Body of pancreas (tissue), 4 donors: ENCODE measurements at places on chromosomes 16 and 17. TPM values are rescaled to one million over a fixed set of nuclear protein-coding genes. Genes with fewer than 3 reads are reported as not detected.

The KRT32 gene
- total RNA-seq: not detected

The IGFALS gene
- 5.2 TPM for total RNA-seq

The NGFR gene
- 10.1 TPM for total RNA-seq

The NLRC3 gene
- total RNA-seq: 0.78 TPM

The NPIPA7 gene
- not detected for total RNA-seq

The CX3CL1 gene
- 14.5 TPM for total RNA-seq

The NPIPA3 gene
- not detected for total RNA-seq

The CAPNS2 gene
- total RNA-seq: not detected

The SLC35G6 gene
- total RNA-seq: not detected

The ATP2A1 gene
- total RNA-seq: not detected

The BLTP2 gene
- total RNA-seq: 70.8 TPM

The CYGB gene
- 9.6 TPM for total RNA-seq

The NOG gene
- total RNA-seq: 3.0 TPM

The RUNDC3A gene
- not detected for total RNA-seq

The SKA2 gene
- total RNA-seq: 10.9 TPM

The TMEM235 gene
- total RNA-seq: not detected

The CASKIN1 gene
- total RNA-seq: 0.66 TPM

The PYDC1 gene
- total RNA-seq: not detected

The MED31 gene
- 6.2 TPM for total RNA-seq

The IL32 gene
- total RNA-seq: 184 TPM

The P4HB gene
- total RNA-seq: 4,394 TPM

The PERCC1 gene
- total RNA-seq: not detected

The NOL11 gene
- 15.8 TPM for total RNA-seq

The TMEM219 gene
- total RNA-seq: 71.9 TPM

The CPHXL2 gene
- total RNA-seq: not detected

The ZCCHC14 gene
- 18.9 TPM for total RNA-seq

The ZNF75A gene
- total RNA-seq: 12.9 TPM

The IKZF3 gene
- 0.99 TPM for total RNA-seq

The IRX5 gene
- not detected for total RNA-seq

The ARMC7 gene
- 6.7 TPM for total RNA-seq

The LPO gene
- total RNA-seq: not detected

The CCT6B gene
- total RNA-seq: 0.66 TPM

The ITGA2B gene
- total RNA-seq: 0.33 TPM

The ARSG gene
- total RNA-seq: 0.52 TPM

The CCL14 gene
- 6.0 TPM for total RNA-seq

The YPEL2 gene
- total RNA-seq: 27.0 TPM

The CSH1 gene
- total RNA-seq: not detected

The SPN gene
- 2.0 TPM for total RNA-seq

The EPN3 gene
- 20.1 TPM for total RNA-seq

The FOXL1 gene
- total RNA-seq: 0.52 TPM

The PRSS21 gene
- total RNA-seq: 1.6 TPM

The FADS6 gene
- not detected for total RNA-seq

The MPP2 gene
- 1.6 TPM for total RNA-seq

The ITGB4 gene
- total RNA-seq: 25.1 TPM

The SCARF1 gene
- total RNA-seq: 9.1 TPM

The RNF166 gene
- total RNA-seq: 16.6 TPM

The SEPTIN12 gene
- not detected for total RNA-seq

The ANKFN1 gene
- total RNA-seq: 0.33 TPM

The WSCD1 gene
- total RNA-seq: 1.8 TPM

The GALNS gene
- 48.8 TPM for total RNA-seq

The FOXJ1 gene
- 3.4 TPM for total RNA-seq

The EVPLL gene
- total RNA-seq: not detected

The PIK3R6 gene
- total RNA-seq: not detected

The RNF227 gene
- 3.0 TPM for total RNA-seq
